ENCODE measurements at places on chromosomes 1 and 21. TPM values are rescaled to one million over a fixed set of nuclear protein-coding genes. Genes with fewer than 3 reads are reported as not detected.

The LIX1L gene
- 21.9 TPM for total RNA-seq

The LCA5L gene
- not detected for total RNA-seq

The CHI3L2 gene
- total RNA-seq = 0.31 TPM

The FAM78B gene
- total RNA-seq = 16.3 TPM

The CR1 gene
- total RNA-seq = 0.31 TPM

The FHAD1 gene
- 0.94 TPM for total RNA-seq

The C1orf105 gene
- not detected for total RNA-seq

The KCNK2 gene
- 66.0 TPM for total RNA-seq

The SLC45A1 gene
- 10.0 TPM for total RNA-seq

The MEX3A gene
- 69.5 TPM for total RNA-seq

The MYBPH gene
- total RNA-seq = not detected

The RHBDL2 gene
- total RNA-seq = not detected

The E2F2 gene
- 3.4 TPM for total RNA-seq

The PRKAB2 gene
- total RNA-seq = 48.5 TPM
